H54 (cell line): ENCODE measurements at places on chromosomes 13 and 19.

GRCh38 chr13:50229960-50230661 is 214.9 kb downstream of the KCNRG start:
- DNase-seq, result no peak

DNA sequence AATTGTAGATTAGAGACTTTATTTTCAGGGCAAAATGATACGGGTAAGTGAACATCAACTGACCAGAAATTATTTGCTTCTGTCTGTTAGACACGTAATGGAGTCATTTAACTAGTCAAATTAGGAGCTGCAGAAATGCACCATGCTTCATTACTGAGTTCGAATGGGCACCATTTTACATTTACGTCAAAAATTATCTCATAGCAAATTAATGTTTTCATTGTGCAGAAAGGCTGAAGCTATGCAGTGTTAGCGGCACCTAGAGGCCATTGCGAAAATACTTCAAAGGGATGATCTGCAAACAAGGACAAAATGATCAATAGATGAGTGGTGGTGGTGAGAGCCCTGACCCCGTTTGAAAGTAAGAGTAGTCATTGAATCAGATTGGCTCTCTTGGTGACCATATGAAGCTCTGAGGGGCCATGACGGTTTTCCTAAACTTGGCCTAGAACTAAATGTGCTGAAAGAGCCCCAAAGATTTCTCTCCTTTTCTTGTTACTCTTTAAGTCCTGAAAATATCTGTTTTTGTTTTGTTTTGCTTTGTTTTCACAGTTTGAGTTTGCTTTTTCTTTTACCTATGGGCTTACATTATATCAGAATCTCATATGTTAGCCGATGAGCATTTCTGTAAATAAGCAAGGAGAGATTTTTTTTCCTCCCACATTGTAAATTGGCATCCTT is 277.9 kb downstream of the ZNF536 start:
- peak; percentile 40 for DNase-seq

- peak; percentile 18 for DNase-seq
Observed at GRCh38 chr19:51552996-51553725, 17.9 kb upstream of the ZNF175 start.

DNA sequence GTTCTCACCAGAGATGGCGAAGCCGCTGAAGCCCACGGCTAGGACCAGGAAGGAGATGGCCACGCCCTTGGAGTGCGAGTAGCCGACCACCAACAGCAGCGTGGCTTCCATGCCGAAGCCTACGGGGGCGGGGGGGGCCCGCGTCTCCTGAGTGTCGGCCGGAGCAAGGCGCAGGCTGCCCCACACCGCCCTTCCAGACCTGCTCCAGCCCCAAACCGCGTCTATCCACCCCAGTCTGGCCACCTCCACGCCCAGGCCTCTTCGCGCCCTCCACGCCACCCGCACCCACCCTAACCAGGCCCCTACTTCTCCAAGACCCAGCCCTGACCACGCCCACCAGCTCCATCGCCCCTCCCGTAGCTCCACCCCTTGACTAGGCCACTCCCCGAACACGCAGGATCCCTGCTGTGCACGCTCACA is 6.2 kb downstream of the GFY start:
- DNase-seq, result no peak

GRCh38 chr19:31518216-31519020 is 169.2 kb upstream of the TSHZ3 start:
- DNase-seq, result no peak

DNA sequence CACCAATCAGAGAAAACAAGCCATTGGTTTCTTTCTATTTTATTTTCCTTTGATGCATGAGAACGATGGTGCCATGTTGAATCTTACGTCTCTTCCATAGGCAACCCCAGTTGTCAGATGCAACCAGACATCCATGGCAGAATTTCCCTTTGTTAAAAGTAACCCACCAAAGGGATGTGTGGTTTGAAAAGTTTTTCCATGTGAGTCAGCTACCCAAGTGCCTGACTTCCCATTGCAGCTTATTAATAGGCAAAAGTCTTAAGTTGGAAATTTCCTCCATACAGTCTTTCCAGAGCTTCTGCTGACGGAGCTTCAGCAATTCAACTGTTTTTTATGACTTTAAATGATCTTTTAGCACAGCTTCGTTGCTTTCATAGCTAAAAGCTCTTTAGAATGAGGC is 73.8 kb upstream of the FAM216B start:
- DNase-seq, result no peak
